Caki2 (cell line): ENCODE measurements at places on chromosomes 3 and 15. TPM values are rescaled to one million over a fixed set of nuclear protein-coding genes. Genes with fewer than 3 reads are reported as not detected.

DNA sequence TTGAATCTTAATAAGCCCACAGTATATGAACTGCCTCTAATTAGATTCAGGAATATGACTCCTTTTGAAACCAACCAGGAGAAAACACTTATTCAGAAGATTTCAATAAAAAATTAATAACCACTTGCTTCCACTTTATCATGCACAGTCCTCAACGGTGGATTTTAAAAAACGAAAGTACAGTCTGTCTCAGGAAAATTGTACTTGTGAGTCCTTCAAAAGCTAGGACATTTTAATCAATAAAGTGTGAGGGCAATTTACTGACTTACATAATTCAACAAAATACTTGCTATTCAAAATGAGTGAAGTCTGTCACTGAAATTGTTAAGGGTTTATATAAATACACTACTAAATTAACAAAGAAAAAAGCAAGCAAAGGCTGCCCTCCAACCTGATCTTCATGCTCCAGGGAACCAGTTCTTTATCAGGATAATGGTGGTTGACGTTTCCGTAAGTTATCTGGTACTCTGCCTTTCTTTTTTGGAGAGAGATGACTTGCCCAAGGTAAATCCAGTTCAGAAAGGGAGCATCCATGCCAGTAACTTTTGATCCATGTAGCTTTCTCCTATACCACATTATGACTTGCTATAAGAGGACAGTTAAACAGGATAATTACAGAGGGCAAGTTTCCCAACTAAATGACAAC lies 17.0 kb downstream of the SUCLG2 start:
- no peak for DNase-seq

- no peak for DNase-seq
Observed at GRCh38 chr3:127299276-127299675, 11.4 kb upstream of the PRR20G start.

DNA sequence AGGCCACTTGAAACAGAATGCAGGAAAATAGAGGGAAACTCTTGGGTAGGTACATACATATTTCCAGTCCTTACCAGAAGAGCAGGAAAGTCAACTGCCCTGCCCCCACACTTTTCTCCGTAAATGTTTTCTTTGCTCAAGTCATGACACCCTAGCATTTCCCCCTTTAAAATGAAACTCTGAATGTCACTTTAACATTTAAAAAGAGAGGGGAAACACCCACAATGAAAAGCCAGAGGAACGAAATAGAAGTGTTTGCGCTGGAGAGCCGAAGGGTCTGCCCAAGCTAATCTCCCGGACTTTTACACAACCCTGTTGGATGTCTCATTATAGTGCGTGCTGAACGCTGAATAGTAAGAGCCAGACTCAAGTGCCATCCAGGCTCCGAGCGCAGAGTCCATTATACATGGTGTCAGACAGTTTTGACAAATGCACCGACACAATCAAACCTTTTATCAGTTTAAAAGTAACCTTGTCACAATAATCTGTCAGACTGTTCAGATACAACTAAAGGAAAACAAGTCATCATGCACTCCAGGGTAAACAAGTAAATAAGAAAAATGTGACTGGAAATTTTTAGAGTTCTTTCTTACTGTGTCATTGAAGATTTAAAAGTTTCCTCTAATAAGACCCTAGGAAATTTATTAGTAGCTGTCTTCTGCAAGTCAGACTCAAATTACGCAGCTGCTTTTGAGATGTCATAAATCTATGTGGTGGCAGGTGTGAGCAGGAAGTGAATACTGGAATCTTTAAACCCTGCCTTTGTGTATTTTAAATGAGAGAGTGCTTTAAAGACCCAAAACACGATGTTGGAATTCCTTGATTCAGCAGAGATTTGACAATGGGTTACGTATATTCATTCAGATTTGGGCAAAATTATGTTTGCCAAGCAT lies 159.8 kb downstream of the RBMS3 start:
- DNase-seq, result no peak

DNA sequence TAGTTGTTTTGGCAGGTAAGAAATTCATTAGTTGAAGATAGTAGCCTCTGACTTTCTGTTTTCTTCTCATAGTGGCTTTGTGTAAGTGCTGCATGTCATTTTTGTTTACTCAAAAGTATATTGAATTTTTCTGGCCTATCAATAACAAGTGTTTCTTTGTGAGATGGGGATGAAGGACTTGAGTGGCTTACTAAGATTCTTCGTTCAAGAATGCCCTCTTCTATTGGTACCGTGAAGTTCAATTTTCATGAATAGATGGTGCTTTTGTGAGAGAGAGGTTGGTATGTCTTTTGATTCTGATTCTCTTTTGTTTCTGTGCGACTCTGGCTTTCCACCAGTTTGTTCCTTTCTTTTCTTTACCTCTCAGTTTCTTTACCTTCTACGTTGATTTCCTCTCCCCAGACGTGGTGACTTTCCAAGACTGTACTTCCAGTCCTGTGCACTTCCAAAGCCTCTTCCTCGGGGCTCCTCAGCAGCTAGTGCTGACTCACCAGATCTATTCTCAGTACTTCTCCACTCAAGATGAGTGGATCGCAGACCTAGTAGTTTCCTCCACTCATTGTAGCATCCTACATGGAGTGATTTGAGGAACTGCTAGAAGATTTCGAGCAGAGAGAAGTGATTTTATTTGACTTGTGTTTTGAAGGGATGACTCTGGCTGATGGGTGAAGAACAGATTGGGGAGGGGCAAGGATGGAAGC lies 82.0 kb upstream of the EPHB3 start:
- DNase-seq, result no peak

DNA sequence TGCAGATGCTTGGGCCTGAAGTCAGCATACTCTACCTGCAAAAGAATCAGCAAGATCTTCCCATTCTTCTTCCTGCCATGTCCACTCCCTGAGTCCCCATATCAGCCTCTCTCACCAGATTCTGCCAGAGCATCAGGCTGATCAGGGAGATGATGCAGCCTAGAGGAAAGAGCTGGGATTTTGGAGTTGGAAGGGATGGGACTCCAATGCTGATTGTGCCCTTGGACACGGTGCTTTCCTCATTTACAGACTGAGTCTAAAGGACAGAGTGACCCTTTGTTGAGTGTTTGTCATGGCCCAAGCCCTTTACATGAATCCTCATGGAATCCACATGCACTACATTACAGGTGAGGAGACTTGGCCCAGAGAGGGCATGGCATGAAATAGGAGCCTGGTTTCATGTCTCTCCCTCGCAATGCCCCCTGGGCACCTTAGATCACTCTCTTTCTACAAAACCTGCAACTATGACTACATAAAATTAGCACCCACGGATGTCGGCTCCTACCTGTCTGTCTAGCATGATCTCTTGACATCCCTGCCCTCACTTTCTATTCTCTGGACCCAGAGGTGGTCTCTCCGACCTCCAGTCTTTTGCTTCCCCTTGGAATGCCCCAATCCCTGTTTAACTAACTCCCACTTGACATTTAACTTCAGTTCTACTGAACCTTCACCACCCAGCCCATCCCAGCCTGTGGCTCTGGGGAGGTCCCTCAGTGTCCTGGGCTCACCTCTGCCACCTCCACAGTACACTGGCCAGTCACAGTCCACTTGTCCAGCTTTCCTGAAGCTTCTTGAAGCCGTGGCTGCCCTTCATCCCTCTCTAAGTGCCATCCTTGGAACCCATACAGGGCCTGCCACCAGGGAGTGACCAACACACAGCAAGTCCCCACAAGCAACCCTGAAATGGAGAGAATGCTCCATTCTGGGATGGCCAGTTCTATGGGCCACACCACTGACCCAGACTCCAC lies 173.5 kb downstream of the ABHD5 start:
- DNase-seq, result no peak

DNA sequence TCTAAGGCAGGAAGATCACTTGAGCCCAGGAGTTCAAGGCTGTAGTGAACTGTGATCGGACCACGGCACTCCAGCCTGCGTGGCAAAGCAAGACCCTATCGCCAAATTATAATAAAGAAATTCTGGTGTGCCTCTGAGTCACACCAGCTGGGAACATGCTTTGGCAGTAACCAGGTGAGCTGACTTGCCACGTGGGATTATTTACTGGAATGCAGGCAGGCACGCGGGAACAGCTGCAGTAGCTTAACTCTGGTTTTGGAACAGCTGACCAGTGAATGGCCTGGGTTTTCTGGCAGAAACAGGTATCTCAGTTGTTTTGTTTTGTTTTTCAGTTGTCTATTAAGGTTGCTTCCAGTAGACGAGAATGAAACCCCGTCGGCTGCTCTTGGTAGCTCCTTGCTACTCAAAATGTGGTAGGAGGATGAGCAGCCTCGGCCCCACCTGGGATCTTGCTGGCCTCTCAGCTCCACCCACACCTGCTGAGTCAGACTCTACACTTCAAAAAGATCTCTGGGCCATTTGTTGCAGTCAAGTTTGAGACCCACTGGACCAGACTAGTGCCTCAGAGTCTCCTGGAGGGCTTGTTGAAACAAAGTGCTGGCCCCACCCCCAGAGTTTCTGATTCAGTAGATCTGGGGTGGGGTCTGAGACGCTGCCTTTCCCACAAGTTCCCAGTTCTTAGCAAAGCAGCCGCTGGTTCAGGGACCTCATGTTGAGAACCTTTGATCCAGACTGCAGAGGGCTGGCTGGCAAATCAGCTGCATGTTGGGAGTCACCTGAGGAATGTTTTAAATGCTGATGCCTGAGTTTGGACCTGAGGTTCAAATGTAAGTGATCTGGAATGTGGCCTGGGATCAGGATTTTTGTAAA lies 26.6 kb downstream of the IDH2 start:
- DNase-seq, result no peak

DNA sequence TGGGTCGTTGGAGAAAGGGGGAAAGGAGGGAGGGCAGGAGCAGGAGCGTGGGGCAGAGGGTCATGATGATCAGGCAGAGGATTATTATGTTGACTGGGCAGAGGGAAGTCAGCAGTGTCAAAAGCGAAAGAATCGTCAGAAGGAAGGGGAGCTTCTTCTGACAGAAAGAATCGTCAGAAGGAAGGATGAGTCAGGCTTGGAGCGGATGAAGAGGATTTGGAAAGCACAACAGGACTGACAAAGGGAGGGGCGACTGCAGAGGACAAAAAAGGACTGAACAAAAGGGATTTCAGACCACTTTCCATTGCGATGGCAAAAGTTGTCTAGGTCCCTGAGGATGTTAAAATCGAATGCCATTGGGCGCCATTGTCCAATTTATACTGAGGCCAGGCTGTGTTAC lies 1053.5 kb downstream of the SI start:
- DNase-seq, result no peak

- no peak for DNase-seq
Observed at GRCh38 chr3:53243785-53244184, 12.0 kb downstream of the TKT start.

DNA sequence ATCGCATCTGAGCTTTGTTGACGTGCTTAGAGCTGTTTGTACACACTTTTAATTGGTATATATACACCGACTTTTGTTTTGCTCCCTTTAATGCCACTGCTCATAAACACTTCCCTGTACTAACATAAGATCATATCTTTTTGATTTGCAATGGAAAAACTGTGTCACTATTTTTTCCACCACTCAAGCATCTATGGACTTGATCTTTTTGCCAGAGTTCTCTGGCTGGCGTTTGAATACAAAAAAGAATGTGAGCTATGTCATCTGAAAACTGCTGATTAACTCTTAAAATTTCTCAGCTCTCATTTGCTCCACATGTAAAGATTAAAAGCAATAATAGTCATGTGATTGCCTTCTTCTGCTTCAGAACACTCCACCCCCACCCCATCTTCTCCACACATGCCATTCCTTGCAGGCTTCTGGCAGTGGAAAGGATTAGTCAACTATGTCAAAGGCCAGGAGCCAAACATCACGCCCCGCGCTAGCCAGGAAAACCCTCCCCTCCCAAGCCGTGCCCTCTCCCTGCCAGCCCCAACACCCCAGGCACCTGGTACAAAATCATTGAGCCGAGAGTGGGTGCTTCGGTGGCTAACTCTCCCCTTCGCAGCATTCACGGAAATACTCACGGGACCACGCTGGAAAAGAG lies 123.4 kb upstream of the MEF2A start:
- DNase-seq, result peak; percentile 93

DNA sequence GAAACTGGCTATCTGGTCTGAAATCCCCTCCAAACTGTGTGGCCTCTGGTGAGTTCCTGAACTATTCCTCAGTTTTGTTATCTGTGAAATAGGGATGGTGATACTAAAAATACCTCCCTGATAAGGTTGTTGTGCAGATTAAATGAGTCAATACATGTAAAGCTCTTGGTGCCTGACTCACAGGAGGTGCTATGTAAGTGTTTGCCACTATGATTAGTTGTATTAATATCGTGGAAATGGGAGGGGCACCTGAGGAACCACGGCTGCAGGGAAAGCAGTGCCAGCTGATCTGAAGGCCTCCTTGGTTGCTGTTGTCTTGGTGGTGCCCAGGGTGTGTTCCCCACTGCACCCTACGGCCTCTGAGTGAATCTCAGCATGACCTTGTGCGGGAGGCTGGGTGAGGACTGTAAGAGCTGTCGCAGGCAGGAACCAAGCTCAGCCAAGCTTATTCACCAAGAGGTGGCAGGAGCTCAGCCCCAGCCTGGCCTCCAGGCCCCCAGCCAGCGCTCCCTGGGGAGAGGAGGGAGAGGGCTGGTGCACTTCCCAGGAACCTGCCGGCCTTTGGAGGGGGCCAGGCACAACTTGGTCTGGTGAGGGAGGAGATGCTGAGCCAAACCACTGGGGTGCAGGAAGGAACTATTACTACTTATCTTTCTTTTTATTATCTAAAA lies 44.8 kb upstream of the CCDC174 start:
- no peak for DNase-seq

DNA sequence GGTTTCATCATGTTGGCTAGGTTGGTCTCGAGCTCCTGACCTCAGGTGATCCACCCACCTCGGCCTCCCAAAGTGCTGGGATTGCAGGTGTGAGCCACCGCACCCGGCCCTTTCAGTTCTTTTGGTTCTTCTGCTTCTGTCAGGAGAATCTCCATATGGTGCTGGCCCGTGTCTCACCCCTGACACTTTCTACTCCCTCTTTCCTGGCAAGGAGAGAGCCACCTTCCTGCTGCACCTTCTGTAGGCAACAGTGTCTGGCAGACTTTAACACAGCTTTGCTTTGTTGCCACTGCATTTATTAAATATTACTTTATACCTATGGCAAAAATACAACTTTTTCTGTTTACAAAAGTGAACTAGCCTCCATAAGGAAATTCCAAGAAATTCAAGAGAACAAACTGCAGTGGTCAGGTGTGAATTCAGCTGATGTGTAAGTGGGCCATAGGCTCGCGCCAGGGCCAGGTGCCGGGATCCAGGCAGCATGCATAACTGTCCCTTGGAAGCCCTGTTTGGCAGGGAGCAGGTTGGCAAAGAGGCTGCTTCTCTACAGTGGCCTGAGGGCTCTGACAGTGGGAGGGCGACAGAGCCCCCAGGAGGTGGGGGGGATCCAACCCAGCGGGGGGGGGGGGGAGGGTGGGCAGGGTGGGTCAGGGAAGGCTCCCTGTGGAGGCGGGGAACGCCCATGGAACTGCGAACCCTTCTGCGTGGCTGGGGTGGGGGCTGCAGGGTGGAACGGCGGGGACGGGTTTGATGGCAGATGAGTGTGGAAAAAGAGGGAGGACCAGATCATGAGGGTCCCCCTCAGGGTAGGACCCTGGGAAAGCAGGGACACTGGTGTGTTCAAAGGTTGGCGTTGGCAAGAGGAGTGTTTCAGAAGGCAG lies 21.1 kb downstream of the CTSH start:
- DNase-seq, result no peak

Gene GPR149
- total RNA-seq, result not detected in 2 replicates

Gene RTP4
- total RNA-seq, result not detected in 2 replicates

Gene EPHA3
- not detected in 2 replicates for total RNA-seq

Gene ZBED2
- 7.1 and 14.9 TPM in 2 replicates for total RNA-seq

Gene C3orf52
- 8.8 and 9.0 TPM in 2 replicates for total RNA-seq

Gene HDAC11
- 13.3 and 19.3 TPM in 2 replicates for total RNA-seq

Gene ANKUB1
- total RNA-seq, result not detected in 2 replicates
